ENCODE measurements at places on chromosomes 2 and 18.

GRCh38 chr2:206193671-206194357, 34.1 kb downstream of the EEF1B2 start:
- no peak for DNase-seq

DNA sequence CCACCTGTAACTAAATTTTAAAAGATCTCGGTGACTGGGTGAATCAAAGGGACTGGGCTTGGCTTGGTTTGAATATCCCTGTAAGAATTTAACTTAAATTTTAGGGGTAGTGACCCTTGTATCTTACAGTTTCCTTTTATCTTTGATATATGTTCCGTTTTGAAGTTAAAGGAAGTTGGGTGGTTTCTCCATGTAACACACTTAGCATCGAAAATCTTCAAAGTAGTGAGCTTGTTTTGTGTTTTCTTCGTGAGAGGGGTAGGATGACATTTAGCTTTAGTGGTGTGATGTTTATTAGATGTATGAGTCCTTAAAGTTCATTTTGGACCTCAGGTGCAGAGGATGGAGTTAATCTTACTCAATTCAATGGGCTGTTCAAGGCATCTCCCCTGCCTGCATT, 1.6 kb downstream of the WDR7 start:
- DNase-seq: no peak

DNA sequence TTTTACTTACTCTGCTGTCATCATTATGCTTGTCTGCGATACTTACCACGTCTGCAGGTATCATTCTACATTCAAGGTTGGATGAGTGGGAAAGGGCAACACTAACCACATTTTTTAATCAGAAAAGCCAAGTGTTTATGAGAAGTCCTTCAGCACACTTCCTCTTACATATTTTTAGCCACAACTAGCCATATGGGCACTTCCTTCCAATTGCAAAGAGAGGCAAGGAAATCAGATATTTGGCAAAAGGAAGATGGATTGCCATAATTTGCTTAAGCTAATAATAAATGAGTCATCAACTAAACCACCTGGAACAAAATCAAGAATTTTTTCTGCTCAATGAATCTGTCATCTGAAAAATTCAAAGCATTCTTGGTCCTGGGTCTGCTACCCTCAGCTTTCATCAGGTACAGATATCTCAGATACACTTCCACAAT, 16.7 kb upstream of the MRO start:
- DNase-seq: peak; percentile 30

- DNase-seq: no peak
Measured at GRCh38 chr2:220835583-220835982, 736.5 kb downstream of the EPHA4 start.

DNA sequence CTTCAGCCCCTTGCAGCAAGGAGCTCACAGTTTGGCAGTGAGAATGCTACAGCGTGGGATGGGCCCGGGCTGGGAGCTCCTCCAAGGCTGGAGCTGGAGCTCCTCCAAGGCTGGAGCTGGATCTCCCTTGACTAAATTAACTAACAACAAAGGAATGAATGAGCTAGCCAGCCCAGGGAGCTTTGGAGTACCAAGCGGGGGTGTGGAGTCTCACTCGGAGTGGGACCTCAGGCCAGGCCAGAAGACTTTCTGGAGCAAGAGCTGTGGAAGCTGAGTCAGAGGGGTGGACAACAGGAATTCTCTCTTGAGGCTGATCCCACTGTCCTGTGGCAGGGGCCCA, 244.7 kb upstream of the HS6ST1 start:
- no peak for DNase-seq

DNA sequence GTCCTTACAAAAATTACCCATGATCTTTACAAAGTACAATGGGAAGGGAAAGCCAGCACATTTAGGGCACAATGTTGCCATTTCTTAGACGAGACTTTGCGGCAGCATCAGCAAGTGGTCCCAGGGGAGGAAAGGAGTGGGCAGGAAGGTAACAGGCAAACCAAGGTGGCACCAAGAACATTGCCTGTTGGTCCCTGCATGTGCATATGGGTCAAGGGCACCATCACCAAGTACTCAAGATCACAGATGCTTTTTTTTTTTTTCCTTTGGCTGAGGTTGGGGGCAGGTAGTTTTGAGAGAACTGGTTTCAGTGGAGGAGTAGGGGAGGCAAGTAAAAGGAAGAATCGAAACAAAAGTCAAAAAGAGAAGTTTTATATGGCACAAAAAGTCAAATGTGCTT, 752 bp upstream of the CYTIP start:
- no peak for DNase-seq

DNA sequence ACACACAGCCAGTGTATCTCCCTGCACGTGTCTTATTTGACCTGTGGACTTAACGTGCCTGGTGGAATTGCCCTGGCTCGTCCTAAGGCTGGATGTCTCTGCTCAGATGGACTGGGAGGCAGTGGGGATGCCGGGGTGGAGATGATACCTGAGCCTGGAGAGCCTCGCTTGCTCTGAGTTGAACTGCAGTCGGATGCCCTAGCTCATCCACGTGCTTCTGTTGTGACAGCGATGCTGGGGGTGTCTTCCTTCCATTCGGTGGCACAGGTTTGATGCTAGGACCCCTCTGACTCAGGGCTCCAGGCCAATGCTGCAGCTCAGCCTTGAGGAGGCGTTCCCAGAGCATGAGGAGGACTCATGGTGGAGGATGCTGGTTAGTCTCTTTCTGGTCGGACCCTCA, 117.6 kb downstream of the SH3RF3 start:
- no peak for DNase-seq

DNA sequence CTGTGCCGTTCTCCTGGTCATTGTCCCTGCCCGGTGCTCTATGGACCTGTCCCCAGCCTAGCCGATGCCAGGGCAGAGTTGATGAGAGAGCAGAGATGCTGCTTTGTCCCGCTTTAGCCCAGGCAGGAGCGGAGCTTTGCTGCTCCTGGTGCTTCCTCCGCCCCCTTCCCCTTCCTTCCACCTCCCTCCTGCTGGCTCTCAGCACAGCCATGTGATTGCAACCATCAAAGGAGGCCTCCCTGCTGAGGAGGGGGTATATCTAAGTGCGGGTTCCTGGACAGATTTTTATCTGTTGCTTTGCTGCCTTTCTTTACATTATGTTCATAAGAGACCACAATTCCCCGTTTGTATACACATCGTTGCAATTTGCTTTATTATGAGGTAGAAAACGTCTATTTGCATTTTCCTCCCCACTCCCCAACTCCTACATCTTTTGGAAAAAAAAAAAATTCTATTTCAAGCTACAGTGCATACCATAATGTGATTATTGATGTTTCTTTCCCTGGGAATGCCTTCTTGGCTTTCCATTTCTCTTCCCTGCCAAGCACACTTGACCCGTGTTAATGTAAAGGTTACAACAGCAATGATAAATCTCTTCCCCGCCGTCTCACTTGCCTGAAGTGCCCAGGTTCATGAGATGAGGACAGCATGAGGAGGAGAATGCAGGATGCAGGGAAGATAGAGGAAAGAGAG, 25.4 kb downstream of the ALPK2 start:
- DNase-seq: no peak

GRCh38 chr2:195694553-195694952, 37.5 kb downstream of the SLC39A10 start:
- no peak for DNase-seq

All from NCI-H2171 (cell line).